Right cardiac atrium (tissue), 5 donors: ENCODE measurements at places on chromosomes 12 and 14. TPM values are rescaled to one million over a fixed set of nuclear protein-coding genes. Genes with fewer than 3 reads are reported as not detected.

GRCh38 chr12:106342397-106343213 is 14.9 kb upstream of the POLR3B start:
- DNase-seq: peak; percentile 96

DNA sequence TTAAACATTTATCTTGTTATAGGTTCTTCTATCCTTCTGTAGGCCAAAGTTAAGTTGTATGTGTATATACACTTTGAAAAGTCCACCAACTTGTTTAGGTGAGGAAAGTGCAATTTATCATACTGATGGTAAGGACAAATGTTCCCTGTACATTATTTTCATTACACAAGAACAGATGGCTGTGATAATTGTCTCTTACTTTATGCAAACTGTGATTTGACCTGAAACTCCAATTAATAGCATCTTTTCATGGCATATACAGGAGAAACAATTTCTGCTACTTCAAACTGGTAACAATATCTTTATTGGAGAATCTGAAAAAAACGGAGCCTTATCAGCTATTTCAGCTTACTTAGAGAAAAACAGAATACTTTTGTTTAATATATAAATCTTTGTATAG is 5.6 kb downstream of the TRIM9 start:
- DNase-seq: no peak

- peak; percentile 99 for DNase-seq
Measured at GRCh38 chr12:47705566-47706425, at the start of gene RPAP3. Gene RPAP3, minus strand, starts transcription at chr12:47706030. Its CDS starts 3,190 bp downstream, at chr12:47702840.

- DNase-seq: no peak
Measured at GRCh38 chr14:95033682-95034632, 123.4 kb downstream of the DICER1 start.

GRCh38 chr12:87441511-87441910 is 587.7 kb downstream of the C12orf50 start:
- DNase-seq: no peak

- DNase-seq: no peak
Measured at GRCh38 chr12:97306147-97306546, 156.5 kb upstream of the RMST start.

- no peak for DNase-seq
Measured at GRCh38 chr12:114954511-114955055, 270.6 kb upstream of the TBX3 start.

DNA sequence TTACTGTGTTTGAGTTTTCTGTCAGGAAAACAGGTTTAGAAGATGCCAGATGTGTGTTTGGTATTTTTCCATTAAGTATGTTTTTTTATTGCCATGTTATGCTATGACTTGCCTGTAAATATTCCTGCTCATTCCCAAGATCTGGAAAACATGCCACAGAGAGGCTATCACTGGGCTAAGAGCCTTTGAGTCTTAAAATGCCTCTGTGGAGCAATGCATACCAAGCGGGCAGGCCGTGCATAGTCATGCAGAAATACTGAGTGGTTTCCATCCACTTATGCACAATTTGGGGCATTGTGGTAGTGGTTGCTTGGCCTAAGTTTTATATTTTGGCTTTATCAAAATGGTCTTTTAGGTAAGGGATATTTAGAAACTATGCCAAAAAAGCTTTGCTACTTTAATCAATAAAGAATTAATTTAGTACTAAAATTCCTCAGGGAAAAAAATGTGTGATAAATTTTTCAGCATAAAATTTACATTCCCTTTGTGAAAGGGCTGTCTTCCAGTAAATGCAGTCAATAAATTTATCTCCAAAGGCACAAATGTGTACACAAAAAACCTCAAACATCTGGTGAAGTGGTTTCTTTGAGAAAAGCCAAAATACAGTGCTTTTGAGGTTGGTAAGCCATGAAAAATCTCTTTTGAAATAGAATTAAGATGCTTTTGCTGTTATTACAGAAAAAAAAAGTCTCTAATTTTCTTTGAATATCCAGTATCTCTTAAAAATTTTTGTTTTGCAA is 341.3 kb upstream of the FBXO33 start:
- DNase-seq: no peak

- no peak for DNase-seq
Measured at GRCh38 chr12:26086936-26087335, 37.9 kb downstream of the BHLHE41 start.

- DNase-seq: no peak
Measured at GRCh38 chr14:56295743-56296142, 177.5 kb downstream of the PELI2 start.

GRCh38 chr14:101705733-101706508 is 55.6 kb upstream of the PPP2R5C start:
- DNase-seq: peak; percentile 84

DNA sequence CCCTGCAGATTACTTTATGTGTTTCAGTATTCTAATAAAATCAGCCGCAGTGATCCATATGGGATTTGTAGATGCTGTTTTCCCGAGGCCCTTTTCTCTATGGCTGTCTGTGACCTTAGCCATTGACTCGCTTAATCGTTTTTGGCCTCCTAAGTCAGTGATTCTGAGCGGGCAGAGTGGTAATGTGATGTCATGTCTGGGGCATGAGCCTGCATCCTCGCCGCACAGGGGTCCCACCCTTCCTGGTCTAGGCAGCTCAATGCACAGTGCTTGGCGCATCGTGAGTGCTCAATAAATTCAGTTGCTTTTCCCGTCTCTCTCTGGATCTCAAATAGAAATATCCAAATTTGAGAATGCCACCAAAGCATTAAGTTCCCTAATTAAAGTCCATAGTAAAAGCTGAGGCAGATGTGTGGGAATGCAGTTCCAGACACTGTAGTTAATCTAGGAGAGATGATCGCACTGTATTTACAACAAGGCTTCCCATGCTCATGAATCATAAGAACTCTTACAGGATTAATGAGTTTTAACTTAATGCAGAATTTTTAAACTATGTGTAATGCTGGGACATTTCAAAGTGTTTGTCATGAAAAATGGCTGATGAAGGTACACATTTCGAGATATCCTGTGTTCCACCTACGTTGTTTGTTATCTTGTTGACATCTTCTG is 29.3 kb downstream of the HMGA2 start:
- DNase-seq: no peak

DNA sequence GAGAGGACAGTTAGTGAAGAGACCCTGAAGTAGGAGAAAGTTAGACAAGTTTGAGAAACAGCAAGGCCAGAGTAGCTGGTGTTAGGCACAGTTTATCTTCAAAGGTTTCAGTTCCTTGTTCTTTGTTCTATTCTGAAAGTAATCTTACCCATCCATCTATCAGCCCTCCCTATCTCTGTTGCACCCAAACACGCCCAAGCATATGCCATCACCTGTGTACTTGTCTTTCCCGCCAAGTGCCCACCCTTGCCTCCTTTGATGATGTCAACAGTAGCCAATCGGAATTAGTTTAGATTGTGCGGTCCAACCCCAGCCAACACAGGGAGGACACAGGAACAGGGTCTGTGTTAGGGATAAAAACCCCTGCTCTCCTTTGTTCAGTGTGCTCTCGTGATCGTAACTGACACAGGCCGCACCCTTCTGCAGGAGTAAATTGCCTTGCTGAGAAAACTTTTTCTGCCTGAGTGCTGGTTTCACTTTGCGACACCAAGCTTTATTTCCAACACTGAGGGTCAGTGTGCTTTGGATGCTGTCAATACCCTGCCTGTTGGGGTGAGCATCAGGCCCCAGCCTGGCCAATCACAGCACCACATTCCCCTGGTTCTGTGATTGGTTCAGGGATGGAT is 4.7 kb upstream of the TMEM229B start:
- no peak for DNase-seq

DNA sequence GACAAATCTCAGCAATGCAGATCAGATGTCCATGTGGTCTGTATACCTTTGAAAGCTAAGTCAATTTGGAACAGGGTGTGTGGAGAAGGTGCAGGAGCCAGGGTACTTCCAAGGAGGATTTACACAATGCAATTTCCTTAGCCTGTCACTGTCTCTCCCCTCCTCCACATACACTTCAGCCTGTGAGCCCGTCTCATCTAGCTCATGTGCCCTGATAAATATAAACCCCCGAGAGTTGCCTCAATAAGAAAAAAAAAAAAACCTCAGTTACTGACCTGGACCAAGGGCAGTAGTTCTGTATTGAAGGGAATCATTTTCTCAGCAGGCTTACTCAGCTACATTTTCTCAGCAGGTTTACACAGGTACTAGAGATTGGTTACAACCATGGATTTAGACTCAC is 132.1 kb upstream of the PELI2 start:
- no peak for DNase-seq

DNA sequence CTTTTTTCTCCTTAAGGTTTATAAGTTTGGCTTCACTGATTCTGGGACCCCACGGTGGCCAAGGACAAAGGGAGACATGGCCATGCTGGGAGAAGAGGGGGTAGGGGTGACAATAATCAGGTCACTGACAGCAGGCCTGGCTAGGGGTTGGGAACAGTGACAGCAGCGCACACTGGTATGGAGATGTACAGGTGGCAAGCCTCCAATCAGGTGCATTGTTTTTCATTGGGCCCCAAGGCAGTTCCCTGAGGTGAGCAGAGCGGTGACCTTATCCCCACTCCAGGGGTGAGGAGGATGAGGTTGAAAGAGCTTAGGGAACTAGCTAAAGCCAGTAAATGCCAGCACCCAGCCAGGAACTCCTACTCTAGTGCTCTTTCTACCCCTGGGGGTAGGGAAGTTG is 1.4 kb downstream of the SYNDIG1L start:
- no peak for DNase-seq

GRCh38 chr12:64656429-64656828 is 46.1 kb downstream of the RASSF3 start:
- no peak for DNase-seq

- DNase-seq: peak; percentile 77
Measured at GRCh38 chr12:13147688-13148484, 44.4 kb upstream of the GSG1 start.

GRCh38 chr12:14664434-14665023 is 31.9 kb downstream of the GUCY2C start:
- no peak for DNase-seq

- DNase-seq: no peak
Measured at GRCh38 chr12:3125674-3126073, 48.5 kb downstream of the TSPAN9 start.

DNA sequence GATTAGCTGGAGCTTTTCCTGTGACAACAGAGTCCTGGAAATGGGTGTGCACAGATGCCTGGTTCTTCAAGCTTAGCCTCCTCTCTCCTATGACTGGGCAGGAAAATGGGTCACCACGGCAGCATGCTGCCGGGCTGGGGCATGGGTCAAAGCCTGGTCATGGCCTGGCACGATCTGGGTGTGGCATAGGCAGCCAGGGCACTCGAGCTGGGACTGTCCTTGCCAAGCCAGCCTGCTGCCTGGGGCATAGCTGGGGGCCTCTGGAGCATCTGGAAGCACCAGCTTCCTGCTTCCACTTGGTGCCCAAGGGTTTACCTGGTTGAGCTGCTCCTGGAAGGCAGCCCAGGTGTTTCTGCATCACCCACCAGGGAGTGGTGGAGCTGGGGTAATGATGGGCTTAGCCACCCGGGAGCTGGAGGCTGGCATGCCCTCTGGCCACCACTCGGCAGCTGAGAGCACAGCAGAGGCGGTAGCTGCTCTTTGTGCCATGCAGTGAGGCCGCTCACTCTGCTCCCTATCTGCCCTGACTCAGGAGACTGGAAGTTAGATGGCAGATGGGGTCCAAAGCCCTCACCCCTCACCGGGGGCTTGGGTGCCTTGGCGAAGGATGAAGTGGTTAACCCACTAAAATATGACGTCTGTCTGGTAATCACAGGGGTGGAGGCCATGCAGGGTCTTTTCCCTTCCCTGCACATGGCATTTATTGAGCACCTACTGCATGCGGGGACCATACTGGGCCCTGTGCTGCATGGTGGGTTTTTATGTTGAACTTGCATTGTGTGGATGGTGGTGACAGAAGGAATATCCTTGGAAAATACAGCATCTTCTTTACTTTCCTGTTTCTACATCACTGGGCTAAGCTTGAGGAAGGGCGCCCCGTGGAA is 1.7 kb downstream of the OTUB2 start:
- no peak for DNase-seq

GRCh38 chr12:53869500-53869899 is 69.1 kb upstream of the HOXC13 start:
- no peak for DNase-seq

DNA sequence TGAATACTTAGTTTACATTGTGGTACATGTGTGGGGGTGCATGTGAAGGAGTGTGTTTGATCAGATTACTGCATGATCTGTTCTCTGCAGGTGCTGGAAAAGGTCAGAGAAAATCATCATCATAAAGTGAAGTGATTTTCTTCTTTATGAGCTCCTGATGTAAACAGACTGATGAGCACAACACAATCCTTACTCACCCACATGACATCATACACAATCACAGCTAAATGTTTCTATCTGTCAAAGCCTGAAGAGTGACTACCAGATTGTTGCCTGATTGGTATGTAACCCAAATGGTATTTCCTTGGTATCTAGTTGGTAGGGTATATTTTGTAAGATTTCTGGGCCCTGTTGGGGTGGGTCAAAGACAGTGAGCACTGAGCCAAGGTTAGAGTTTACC is 270.8 kb downstream of the FOXG1 start:
- DNase-seq: no peak

GRCh38 chr12:114704096-114704495 is 20.1 kb upstream of the TBX3 start:
- DNase-seq: peak; percentile 71

DNA sequence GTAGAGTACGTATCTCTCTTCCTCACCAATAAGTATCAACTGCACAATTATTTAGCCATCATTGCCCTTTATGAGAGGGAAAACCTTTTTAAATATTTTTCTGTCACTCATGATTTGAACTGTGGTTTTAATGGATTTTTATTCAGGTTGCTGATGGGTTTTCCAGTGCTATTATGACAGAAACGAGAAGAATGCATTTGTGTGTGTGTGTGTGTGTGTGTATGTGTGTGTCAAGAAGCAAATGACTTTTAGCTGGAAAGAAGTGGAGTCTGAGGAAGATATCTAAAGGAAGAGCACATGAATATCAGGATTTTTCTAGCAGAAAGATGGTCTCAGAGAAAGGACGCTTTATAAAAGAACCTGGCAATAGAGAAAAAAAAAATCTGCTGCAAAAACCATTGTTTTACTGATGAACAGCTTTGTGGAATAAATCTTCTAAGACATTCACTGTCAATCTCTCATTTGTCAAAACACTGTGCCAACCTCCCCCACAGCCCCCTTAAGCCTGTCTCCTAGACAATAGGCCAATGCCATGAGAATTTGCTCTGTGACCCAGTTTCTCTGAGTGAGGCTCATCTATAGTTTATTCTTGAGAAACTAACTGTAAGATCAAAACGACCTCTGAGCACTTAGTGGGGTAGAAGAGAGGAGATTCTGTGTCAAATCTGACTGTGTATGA is 417.7 kb downstream of the FLRT2 start:
- DNase-seq: no peak

- no peak for DNase-seq
Measured at GRCh38 chr12:27190761-27191160, 53.3 kb upstream of the STK38L start.

DNA sequence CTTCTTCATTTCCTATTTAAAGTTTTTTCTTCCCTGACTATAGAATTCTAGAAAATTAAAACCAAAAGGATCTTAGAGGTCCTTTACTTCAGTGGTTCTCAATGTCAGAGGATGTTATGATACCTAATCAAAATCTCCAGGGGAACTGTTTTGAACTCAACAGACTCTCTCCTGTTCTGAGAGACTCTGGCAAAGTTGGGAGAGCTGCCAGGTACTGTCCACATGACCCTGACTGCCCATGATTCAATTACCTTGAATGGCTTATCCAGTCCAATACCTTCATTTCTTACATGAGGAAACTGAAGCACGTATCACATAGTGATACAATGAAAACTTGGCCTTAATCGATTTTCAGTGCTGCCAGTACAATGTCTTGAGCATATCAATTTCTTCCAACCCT is 16.6 kb downstream of the ALKBH1 start:
- no peak for DNase-seq

TXNRD1 gene
- polyA plus RNA-seq: 57.9 TPM

VDR gene
- polyA plus RNA-seq: 0.27 TPM

RNASE3 gene
- 0.14 TPM for polyA plus RNA-seq

PYGL gene
- polyA plus RNA-seq: 9.7 TPM

TCL1B gene
- not detected for polyA plus RNA-seq
